Thoracic aorta (tissue), 2 donors: ENCODE measurements at places on chromosomes 12 and 14. TPM values are rescaled to one million over a fixed set of nuclear protein-coding genes. Genes with fewer than 3 reads are reported as not detected.

Gene FUT8
- total RNA-seq: 23.4 TPM

DNA sequence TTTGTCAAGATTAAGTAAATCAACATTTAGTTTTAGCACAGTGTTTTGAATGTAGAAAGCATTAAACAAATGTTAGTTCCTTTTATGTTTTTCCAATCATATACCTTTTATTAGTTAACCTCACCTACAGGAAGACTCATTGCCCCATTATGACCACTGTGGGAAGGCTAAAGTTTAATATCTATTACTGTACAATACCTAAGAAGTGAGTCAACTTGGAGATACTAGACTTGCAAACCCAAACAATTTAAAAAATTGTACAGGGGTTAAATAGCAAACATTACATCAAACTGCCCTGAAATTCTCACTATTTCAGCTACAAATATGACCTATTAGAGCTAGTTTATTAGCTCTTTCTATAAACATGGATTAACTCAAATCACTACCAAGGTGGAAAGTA is 8.6 kb upstream of the G2E3 start:
- no peak for DNase-seq

GRCh38 chr12:94265539-94265938 is 117.2 kb downstream of the PLXNC1 start:
- DNase-seq: no peak

Gene TDRD9
- 12.0 TPM for total RNA-seq

DNA sequence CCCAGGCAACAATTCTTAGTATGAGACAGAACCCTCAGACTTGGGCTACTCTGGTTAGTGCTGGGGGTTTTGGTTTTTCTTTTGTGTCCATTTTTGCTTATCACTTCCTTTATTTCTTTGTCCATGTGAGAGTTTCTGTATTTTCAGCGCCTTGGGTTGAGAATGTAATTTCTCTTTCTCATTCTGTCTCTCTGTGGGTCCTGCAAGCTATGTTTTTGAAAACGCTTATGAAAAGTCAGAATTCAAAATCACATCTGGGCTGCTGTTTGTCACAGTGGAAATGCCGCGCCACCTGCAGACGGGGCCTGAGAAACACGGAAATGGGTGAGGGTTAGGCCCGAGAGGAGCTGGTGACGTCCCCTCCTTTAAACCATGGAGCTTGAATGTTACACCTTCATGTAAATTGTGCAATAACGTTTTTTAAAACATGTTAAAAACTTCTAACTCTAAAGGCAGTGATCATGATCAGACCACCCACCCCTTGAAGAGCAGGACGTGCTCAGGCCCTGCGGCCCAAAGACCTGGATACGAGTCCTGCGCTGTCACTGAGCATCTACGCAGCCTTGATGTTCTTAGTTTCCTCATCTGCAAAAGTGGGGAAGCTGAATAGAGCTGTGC is 26.1 kb downstream of the JDP2 start:
- DNase-seq: no peak

Gene TAS2R7
- total RNA-seq: not detected
